ENCODE measurements at places on chromosomes 2 and 18.
A peak's percentile ranks its signal among the peaks of the same experiment; 100 is the strongest.

GRCh38 chr2:45651415-45652089 is at the start of gene PRKCE:
Gene PRKCE (plus strand): TSS chr2:45651675.
- H3K4me3 ChIP-seq, result peak within 1 kb of the TSS; percentile 96
- no peaks in the 10 kb centered on the region for H3K36me3 ChIP-seq
- no peaks in the 10 kb centered on the region for H3K27me3 ChIP-seq
- H3K4me1 ChIP-seq, result peaks cover 38% of the 10 kb centered on the region
- peak within 1 kb of the TSS; percentile 99 for H3K27ac ChIP-seq
- DNase-seq, result peak; percentile 45

DNA sequence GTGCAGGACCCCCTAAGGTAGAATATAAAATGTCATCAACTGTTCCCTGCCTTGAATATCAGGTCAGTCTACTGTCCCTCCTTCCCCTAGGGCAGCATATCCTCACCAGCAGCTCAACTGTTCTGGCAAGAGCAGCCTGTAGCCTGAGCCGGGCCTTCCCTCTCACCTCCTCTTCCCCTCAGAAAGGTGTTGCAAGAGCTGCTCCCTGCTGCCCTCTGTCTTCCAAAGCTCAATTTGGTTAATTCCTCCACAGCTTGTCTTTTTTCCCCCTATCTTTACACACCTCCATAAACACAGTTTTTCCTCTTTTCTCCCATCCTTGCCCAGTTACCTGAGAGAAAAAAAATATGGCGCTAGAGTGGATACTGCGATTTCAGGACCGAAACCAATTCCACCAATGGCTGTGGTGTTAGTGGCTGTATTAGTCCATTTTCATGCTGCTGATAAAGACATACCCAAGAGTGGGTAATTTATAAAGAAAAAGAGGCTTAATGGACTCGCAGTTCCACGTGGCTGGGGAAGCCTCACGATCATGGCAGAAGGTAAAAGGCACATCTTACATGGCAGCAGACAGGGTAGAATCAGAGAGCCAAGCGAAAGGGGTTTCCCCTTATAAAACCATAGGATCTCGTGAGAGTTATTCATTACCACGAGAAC is 184.7 kb downstream of the MREG start:
- peak; percentile 26 for DNase-seq
- no peaks in the 10 kb centered on the region for H3K27me3 ChIP-seq
- no peak overlapping the region for H3K4me3 ChIP-seq
- no peak overlapping the region for H3K27ac ChIP-seq
- H3K36me3 ChIP-seq, result no peaks in the 10 kb centered on the region
- no peaks in the 10 kb centered on the region for H3K4me1 ChIP-seq

- H3K27me3 ChIP-seq, result no peaks in the 10 kb centered on the region
- H3K4me1 ChIP-seq, result peaks cover 64% of the 10 kb centered on the region
- H3K4me3 ChIP-seq, result peak overlapping the region; percentile 52
- peak; percentile 61 for DNase-seq
Observed at GRCh38 chr2:43210467-43211303, 15.7 kb downstream of the ZFP36L2 start.

DNA sequence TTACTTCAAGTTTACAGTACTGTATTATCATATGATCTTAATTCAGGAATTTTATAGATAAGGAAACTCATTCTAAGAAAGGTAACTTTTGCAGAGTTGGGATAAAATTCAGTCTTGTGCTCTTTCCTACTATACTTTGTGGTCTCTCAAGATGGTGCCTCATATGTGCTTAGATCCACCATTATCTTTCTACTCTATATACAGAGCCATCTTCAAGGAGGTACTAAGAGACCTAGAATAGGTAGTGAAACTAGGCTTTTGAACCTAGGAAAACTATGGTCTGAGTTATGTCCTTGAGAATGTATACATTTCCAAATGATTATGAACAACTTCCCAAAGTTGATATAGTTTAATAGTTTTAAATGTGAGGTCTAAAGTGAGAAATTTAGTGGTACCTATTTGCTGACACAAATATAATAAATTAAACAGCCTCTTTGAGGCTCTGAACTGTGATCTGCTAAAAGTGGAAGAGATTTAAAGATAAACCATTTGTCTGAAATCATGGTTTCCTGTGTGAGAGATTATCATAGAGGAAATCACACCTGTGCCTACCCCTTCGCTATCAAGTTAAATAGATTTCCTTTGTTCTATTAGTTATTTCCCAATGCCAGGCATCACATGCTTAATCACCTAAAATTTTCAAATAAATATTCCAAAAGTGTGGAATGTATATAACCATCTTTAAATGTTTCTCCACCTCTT is 27.2 kb downstream of the ACAA2 start:
- H3K27ac ChIP-seq, result no peak overlapping the region
- peaks cover 54% of the 10 kb centered on the region for H3K36me3 ChIP-seq
- H3K4me1 ChIP-seq, result peaks cover 47% of the 10 kb centered on the region
- DNase-seq, result no peak
- no peaks in the 10 kb centered on the region for H3K27me3 ChIP-seq

DNA sequence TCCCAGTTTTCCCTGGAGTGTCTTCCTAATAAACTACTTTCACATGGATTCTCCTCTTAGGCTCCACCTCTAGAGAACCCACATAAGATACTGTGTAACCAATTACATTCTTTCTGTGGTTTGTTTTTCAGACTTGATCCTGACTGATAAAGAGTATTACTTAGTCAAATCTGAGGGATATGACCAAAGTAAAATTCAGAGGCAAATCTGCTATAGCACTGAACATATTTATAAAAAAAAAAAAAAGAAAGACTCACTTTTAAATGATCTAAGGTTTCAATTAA is 13.9 kb downstream of the CKAP2L start:
- no peaks in the 10 kb centered on the region for H3K27me3 ChIP-seq
- no peak overlapping the region for H3K27ac ChIP-seq
- no peak for DNase-seq
- no peaks in the 10 kb centered on the region for H3K36me3 ChIP-seq
- no peak overlapping the region for H3K4me3 ChIP-seq
- H3K4me1 ChIP-seq, result peaks cover 9% of the 10 kb centered on the region

DNA sequence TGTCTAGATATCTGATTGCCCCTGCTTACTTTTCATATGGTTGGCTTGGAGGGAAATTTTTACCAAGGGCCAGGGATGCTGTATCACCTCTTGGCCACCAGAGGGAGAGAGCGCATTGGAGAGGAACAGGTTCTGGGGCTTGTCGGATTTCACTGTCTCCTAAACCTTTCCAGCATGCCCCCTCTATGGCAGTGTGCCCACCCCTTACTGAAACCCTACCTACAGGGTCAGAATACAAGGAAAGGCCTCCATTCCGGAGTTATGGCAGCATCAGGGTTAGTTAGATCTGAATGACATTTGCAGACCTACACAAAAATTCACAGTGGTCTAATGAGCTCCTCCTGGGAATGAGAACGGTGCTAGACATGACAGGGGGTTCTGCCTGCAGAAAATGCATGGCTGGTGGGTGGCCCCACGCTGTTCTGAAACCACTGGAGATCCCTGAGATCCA is 5.8 kb downstream of the SLC14A2 start:
- no peaks in the 10 kb centered on the region for H3K36me3 ChIP-seq
- H3K4me3 ChIP-seq, result no peak overlapping the region
- peaks cover 6% of the 10 kb centered on the region for H3K27me3 ChIP-seq
- no peaks in the 10 kb centered on the region for H3K4me1 ChIP-seq

DNA sequence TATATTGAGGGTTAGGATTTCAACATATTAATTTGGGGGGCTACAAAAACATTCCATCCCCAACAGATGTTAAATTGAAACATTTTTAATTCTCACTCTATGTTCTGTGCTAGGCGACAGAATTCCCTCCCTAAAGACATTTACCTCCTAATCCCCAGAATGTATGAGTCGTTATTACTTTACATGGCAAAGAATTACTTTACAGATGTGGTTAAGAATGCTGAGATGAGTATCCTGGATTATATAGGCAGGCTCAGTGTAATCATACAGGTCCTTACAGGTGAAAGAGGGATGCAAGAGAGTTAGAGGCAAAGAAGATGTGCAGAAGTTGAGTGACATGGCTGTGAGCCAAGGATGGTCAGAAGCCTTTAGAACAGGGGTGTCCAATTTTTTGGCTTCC is 974.1 kb upstream of the ACVR2A start:
- H3K4me3 ChIP-seq, result no peak overlapping the region
- DNase-seq, result no peak
- H3K4me1 ChIP-seq, result no peaks in the 10 kb centered on the region
- no peaks in the 10 kb centered on the region for H3K36me3 ChIP-seq
- H3K27me3 ChIP-seq, result no peaks in the 10 kb centered on the region

DNA sequence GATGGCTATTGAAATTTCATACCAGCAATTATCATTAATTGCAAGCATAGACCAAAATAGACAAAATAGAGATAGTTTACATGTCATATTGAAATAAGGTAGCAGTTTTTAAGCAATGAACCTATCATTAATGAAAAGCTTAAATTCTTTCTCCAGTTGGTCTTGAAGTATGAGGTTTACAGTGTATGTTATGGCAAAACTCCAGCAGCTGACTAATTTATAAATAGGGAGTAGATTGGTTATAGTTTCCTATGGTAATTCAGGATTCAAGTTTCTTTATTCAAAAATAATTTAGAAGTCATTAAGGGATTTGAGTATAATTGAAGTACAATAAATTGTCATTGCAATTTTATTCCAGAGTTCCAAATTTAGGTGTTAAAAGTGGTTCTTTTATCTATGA is 69.6 kb upstream of the COL5A2 start:
- no peak overlapping the region for H3K27ac ChIP-seq
- H3K4me1 ChIP-seq, result no peaks in the 10 kb centered on the region
- H3K4me3 ChIP-seq, result no peak overlapping the region
- H3K36me3 ChIP-seq, result peaks cover 11% of the 10 kb centered on the region
- no peaks in the 10 kb centered on the region for H3K27me3 ChIP-seq

All from naive thymus-derived CD8-positive, alpha-beta T cell (primary cell).